ENCODE measurements at places on chromosomes 11 and 22.
A peak's percentile ranks its signal among the peaks of the same experiment; 100 is the strongest.

- DNase-seq = no peak
These were observed 4.8 kb downstream of the SELENOM start for GRCh38 chr22:31102441-31103081.

DNA sequence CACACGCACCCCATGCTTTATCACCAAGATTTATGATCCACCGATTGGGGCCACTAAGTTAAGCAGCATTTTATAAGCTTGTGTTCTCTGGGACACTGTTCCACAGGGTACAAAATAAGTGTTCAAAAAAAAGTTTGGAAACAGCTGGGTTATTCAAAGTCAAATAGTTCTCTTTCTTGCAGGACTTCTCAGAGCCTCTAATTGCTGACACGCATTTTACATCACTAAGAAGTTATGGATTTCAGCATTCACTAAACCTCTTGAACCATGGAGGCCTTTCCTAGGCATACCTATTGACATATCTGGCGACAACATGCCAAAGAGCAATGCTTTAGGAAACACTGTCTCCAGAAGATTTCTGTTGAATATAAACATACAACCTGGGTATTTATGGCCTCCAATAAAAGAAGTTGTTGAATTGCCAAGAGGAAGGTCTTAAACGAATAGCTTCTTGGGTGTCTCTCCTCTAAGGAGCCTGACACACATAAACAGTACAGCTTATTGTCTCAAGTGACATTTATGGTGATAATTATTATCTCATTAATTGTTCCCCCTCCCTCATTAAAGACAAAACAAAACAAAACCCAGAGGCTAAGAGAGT, 147.1 kb upstream of the ARHGAP20 start:
- DNase-seq = no peak

DNA sequence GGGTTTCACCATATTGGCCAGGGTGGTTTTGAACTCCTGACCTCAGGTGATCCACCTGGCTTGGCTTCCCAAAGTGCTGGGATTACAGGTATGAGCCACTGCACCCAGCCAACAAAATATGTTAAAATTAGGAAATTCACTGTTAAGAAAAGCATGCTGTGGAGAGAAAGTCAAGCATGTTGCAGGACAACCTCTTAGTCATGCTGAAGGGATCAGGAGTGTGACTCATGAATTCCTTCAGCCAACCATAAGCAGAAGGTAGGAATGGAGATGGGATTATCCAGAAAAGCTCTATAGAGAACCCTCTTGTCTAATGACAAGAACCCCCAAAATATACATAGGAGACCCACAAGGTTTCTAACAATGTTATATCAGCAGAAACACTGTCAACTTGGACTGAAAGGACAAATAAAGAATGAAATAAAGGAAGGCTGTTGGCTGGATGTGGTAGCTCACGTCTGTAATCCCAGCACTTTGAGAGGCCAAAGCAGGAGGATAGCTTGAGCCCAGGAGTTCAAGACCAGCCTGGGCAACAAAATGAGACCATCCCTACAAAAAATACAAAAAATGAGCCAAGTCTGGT, 16.0 kb downstream of the MRTFA start:
- DNase-seq = no peak

- no peak for DNase-seq
These were observed 13.0 kb downstream of the MTFP1 start for GRCh38 chr22:30438559-30438958.

DNA sequence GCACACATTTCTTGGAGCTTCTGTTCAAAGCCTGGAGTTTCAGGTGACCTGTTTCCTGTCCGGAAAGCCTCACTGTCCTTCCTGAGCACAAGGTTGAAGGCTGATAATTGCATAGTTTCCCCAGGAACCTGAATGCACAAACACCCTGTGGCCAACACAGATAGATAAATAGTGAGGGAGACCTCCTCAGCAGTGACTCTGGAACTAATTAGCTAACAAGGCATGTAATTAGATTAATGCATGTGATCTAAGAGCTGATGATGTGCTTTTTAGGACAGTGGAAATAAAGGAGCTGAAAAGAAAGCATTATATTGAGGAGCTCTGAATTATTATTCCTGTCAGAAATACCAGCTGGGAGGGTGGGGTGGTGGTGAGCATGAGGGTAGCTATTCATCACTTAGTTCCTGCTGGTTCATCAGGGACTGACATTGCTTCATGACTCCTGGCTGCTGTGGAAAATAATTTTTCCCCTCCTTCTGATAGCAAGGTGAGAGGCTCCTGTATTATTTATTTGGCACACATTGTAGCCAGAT, 101.1 kb downstream of the NELL1 start:
- DNase-seq = no peak

GRCh38 chr11:109155291-109155690, 266.7 kb upstream of the C11orf87 start:
- no peak for DNase-seq

GRCh38 chr22:22836635-22837034, 51.0 kb upstream of the IGLL5 start:
- DNase-seq = no peak

GRCh38 chr11:1131033-1131911, 26.5 kb upstream of the MUC5AC start:
- DNase-seq = no peak

DNA sequence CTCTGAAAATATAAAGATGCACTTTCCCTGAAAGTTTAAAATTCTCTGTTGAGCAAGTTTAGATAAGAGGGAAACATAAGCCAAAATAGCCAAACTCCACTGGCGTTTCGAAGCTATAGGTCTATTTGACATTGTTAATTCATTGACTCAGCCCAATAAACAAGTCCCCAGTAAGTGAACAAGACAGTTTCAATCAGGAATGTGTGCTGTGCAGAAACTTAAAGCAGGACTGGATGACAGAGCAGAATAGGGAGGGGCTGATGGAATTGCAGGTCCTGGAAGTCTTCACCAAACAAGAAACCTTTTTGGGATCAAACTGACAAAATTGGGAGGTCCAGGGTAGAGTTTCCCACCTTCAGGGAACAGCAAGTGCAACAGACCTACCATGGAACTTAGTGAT, 8.9 kb upstream of the KDM4E start:
- no peak for DNase-seq

- DNase-seq = no peak
These were observed 6.7 kb downstream of the KCNE3 start for GRCh38 chr11:74460481-74461154.

- no peak for DNase-seq
These were observed at the start of gene OLFML1 for GRCh38 chr11:7485186-7486097. Gene OLFML1, plus strand, starts transcription at chr11:7485506. Its CDS starts 370 bp downstream, at chr11:7485876.

GRCh38 chr22:41271787-41272186, 14.2 kb downstream of the RANGAP1 start:
- no peak for DNase-seq

DNA sequence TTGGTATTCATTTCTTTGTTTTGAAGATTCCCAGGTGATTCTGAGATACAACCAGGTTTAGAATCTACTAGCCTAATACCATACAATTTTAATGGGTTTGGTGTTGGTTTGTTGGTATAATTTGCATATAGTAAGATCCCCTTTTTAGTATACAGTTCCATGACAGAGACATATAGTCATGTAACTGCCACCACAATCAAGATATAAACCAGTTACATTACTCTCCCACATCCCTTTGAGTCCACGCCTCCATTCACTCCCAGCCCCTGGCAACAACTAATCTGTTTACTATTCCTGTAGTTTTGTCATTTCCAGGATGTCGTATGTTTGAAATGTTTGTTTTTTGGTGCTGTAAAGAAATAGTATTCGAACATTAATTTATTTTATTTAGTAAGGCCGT, 4.3 kb downstream of the ASRGL1 start:
- DNase-seq = no peak

GRCh38 chr11:65803797-65804492, 17.1 kb downstream of the OVOL1 start:
- no peak for DNase-seq

DNA sequence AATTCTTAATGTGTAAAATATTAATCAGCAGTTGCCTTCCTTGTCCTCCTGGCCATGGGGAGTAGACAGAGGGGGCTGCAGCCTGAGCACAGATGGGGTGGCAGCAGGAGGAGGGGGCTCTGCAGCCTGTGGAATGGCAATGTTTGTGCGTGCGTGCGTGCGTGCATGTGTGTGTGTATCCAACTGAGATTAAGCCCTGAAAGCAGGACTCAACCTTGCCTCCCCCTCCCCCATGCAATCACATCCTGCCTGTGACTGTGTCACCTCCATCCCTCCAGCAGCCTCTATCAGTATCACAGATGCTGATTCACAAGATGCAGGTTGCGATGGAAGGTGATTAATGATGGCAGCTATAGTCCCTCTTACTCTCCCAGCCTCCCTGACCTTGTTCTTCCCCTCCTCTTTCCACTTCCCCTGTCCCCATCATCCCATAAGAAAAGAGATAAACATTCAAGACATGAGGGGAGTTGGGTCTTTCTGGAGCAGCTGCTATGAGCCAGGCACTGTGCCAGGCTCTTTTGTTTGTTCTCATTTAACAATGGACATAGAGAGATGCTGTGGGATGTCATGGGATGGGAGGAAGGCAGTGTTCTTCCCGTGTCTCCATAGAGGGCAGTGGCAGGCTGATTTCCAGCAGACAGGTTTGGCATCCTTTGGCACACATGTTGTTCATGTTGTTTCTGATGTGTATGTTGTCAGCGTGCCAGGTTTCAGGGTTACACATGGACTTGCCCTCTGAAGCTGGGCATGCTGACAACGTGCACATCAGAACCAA, 43.8 kb upstream of the NECTIN1 start:
- DNase-seq = no peak

DNA sequence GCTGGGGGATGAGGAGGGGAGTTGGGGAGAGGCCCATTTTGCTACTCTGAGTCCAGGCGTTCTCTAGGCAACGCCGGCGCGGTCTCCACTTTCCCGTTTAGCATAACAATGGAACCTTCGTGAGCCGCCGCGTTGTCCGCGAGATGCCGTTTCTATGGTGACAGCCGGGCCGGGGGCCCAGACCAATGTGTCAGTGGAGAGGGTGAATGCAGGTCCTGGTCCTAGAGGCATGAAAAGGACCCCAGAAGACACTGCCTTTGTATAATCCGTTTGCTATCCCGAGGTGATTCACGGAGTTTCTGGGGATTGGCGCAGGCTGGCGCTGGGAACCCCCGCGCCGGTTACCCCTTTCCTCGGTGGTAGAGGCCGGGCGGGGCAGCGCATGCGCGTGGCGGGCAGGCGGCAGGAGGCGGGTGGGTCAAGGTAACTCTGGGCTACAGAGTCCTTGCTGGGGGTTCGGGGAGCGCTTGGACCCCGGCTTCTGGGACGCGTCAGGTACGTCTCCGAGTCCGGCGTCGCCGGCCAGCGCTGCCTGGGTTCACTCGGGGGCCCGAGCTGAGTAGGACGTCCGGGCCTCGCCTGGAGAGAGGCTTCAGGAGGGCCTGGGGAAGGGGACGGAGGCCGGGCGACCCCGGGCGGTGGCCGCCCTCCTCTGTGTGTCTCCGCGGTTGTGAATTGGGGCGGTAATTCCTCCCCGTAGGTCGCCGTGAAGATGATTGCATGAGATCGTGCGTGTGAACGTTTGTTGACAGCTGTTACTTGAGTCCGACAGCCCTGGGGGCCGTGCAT, at the start of the genes CBY1 and FAM227A:
Gene CBY1 (plus strand): TSS at position 383 of the 789 bp plus-strand sequence. CDS start 11,417 bp downstream, outside the sequence.
Gene FAM227A (minus strand): TSS at position 137 of the 789 bp plus-strand sequence. CDS start 6,224 bp downstream, outside the sequence.
- DNase-seq = peak; percentile 86

DNA sequence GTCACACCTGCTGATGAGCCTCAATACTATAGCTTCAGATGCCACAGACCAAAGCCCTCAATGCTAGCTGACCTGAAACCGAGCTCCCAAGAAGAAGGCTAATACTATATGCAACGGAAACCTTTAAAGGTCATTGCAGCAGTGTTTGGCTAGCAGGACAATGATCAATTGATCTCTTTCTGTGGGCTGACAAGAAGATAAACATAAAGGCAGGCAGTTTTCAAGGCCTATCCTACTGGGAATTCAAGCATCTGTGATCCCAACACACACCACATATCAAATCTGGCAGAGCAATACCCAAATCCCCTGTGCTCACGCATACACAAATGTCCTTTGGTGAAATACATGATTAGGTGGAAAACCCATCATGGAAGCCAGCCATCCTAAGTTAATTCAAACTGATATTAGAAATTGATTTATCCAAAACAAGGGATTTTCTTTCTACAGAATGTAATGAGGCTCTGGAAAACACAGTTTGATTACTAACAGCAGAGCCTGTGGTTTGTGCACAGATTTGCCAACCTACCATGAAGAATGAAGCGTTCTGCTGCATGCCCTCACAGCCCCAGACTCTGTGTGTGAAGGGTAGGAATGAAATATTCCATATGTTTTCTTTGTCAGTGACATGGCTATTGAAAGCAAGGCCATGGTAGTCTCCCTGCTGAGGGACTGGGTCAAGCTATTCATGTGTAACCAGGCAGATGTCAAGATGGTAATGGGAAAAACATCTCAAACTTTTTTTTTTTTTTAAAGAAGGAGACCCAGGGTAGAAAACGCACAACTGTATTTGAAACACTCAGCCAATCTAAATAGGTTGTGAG, 12.2 kb downstream of the LGR4 start:
- DNase-seq = no peak

- no peak for DNase-seq
These were observed 33.6 kb upstream of the MMP7 start for GRCh38 chr11:102564110-102564509.

DNA sequence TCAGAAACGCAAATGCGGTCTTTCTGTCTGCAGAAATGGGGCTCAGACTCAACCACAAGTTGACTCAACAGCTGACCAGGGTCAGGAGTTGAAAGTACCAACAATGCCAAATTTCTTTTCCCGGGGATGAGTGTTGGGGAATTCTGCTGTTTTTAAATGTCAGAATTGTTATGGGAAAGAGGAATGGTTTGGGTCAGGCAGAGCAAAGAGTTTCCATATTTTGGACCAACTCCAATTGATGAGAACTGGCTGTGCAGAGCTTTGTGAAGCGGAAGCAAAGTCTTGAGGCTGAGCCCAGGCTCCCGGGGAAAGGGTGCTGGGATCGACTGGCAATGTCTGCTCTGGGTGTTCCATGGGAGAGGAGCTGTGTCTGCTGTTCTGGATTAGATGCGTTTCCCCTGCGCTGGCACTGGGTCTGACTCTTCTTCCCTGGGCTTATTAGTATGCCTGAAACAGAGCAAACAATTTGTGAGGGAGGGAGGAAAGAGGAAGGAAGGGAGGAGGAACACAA, 36.2 kb downstream of the TXN2 start:
- no peak for DNase-seq

Measured in T-helper 2 cell treated with Interferon-gamma antibody and Interleukin-4, amounts not matched to agents 5 μg/mL and 100 μg/mL, for 36 hours (primary cell).